Fibroblast of skin of scalp (primary cell): ENCODE measurements at places on chromosomes 2 and 18.

- DNase-seq: peak; percentile 22
Measured at GRCh38 chr2:192194265-192194865, 368 bp downstream of the TMEFF2 start.

DNA sequence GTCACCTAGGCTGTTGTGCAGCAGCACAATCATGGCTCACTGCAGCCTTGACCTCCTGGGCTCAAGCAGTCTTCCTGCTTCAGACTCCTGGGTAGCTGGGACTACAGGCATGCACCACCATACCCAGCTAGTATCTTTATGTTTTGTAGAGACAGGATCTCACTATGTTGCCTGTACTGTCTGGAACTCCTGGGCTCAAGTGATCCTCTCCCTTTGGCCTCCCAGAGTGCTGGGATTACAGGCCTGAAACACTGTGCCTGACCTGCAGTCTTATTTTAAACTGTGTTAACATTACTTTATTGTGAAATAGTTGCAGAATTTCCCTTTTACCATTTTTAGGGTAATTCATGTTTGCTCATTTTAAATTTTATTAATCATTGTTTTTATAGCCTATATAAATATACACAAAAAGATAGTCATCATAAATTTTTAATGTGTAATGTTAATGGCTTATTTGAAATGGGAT is 24.6 kb downstream of the EML4 start:
- DNase-seq: no peak

GRCh38 chr2:37324786-37325624 is at the start of gene PRKD3:
Gene PRKD3, minus strand, starts transcription at chr2:37324833. Its CDS starts 8,309 bp downstream, at chr2:37316524.
- DNase-seq: peak; percentile 81

DNA sequence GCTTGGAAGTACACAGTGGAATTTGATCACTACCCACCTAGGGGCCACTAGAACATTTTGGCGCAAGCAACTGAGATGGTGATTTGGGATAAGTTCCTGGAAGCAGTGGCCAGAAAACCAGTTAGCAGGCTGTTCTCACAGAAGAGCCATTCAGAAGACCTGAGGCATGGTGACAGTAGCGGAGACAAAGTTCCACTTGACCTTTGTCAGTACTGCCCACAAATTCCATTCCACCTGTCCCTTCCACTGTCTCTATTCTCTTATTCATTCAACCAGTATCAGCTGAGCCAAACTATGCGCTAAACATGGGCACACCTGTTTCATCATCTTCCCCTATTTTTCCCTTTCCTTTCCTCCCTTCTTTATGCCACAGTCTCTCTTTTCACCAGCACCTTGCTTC is 59.2 kb upstream of the PPP1CB start:
- DNase-seq: no peak

DNA sequence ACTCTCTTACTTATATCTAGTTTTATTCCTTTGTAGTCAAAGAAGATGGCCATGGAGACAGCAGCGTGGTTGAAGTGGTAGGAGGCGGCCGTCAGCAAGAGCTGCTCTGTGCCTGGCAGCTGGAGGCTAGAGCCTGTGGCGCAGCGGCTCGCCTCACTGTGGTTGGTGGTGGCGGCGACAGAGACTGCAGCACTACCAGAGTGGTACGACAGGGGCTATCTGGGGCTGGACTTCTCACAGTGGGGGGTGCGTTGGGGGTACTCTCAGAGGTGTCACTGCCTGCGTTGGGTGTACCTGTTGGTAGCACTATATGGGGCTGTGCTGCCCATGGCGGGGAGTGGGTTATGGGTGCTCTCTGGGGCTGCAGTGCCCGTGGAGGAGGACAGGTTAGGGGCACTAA is 8.5 kb upstream of the ANKRD62 start:
- no peak for DNase-seq

GRCh38 chr2:50606860-50607259 is 425.1 kb downstream of the NRXN1 start:
- no peak for DNase-seq

- DNase-seq: peak; percentile 47
Measured at GRCh38 chr2:120552800-120553481, 182.7 kb upstream of the GLI2 start.

GRCh38 chr2:176174382-176174823 is 14.1 kb upstream of the HOXD1 start:
- no peak for DNase-seq

DNA sequence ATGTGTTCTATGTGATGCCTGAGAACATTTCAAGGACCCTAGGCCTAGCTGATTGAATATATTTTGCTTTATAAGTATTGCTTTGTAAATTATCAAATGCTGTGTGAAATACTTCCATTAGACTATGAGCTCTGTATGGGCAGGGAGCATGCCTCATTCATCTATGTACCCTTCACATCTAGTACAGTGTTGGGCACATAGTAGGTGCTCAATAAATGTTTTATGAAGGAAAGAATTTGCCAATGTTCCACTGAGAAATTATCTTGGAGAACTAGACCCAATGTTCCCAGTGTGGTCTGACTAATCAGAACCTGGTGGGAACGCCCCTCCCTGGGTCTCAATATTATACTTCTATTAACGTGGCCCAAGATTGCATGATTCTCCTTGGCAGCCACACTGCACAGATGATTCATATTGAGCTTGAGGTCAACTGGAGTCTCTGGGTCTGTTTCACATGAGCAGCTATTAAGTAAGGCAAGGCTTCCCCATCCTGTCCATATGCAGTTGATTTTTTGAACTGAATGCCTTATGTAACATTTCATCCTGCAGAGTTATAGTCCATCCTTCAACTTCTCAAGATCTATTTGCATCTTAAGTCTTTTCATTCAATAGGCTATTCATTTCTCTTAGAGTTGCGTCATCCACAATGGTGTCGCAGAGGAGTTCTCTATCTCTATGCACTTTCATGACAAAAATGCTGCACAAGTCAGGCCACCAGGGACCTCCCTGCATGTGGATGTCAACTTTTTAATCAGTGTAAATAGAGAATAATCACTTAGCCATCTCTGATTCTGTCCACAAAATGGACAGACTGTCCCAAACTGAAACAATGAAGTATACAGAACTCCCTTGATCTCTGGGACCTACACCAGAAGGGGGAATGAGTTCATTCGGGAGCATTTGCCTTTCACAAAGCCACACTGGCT is 257.6 kb downstream of the CYP26B1 start:
- peak; percentile 91 for DNase-seq

DNA sequence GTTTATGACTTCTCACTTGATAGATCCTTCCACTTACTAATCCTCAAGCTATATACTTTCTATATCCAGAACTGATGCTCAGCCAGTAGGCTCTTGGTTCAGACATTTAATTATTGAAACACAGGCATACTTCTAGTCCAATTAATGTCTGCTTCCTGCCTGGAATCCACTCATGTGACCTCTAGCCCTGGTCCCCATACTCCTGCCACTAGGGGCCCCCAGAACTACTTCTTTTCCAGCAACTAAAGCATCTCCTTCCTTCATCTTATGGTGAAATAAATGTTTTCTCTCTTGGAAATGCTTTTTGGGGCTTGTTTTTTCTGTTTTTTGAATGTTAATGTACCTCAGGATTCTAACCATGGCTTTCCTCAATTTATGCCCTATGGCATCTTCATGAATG is 527.6 kb downstream of the SATB2 start:
- DNase-seq: peak; percentile 8

- no peak for DNase-seq
Measured at GRCh38 chr18:58336605-58337004, 292.3 kb downstream of the ALPK2 start.

GRCh38 chr18:3283908-3284307 is 22.0 kb downstream of the MYL12B start:
- DNase-seq: no peak

DNA sequence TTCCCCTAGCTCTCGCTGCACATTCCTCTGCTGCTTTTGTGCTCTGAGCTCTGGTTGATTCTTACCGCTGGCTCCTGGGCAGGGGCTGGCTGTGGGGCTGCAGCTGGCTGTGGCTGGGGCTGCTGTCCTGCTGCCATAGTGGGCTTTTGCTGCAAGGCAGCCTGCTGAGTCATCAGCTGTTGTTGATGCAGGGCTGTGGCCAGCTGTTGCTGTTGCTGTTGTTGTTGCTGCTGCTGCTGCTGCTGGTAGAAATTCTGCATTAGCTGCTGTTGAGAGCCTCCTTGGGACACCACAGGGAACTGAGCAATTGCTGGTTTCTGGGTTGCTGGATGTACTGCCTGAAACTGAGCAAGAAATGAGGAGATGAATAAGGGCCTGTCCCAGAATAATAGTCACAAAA is 77.2 kb upstream of the NFU1 start:
- DNase-seq: peak; percentile 80

DNA sequence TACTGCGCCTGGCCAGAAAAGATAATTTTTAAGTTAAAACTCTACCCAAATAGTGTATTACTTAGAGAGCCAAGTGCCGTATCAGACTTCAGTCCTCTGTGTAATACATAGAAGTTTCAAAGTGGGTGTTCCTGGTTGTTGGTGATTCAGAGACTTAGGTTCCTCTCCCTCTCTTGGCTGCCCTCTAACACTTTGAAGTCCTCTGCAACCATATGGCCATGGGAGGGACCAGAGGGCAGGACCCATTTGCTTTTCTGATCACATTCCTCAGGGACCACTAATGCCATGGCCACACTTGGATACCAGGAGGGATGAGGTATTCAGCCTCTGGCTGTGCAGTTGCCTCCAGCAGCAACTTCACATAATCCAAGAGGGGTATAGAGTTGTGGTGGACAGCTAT is 131.5 kb downstream of the CAPN13 start:
- DNase-seq: no peak

DNA sequence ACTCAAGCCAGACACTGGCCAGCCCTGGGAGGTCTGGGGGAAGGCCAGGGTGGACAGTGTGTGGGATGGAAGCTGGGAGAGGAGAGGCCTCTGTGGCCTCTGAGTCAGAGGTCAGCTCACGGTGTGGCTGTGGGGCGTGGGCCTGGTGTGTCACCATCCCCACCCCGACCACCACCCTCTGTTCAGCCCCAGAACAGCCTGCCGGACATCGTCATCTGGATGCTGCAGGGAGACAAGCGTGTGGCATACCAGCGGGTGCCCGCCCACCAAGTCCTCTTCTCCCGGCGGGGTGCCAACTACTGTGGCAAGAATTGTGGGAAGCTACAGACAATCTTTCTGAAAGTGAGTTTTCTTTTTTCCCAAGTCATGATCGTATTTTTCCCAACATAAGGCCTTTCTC is 110.5 kb downstream of the DYSF start:
- peak; percentile 17 for DNase-seq

GRCh38 chr2:65881592-65881991 is 449.2 kb upstream of the SPRED2 start:
- DNase-seq: no peak

- DNase-seq: peak; percentile 96
Measured at GRCh38 chr18:42038936-42039335, 83.9 kb downstream of the PIK3C3 start.

- DNase-seq: no peak
Measured at GRCh38 chr2:24725956-24726355, 67.2 kb downstream of the PTRHD1 start.

GRCh38 chr2:64223055-64223454 is 78.8 kb upstream of the PELI1 start:
- DNase-seq: no peak

GRCh38 chr18:78619854-78620253 is 359.8 kb upstream of the SALL3 start:
- DNase-seq: no peak

DNA sequence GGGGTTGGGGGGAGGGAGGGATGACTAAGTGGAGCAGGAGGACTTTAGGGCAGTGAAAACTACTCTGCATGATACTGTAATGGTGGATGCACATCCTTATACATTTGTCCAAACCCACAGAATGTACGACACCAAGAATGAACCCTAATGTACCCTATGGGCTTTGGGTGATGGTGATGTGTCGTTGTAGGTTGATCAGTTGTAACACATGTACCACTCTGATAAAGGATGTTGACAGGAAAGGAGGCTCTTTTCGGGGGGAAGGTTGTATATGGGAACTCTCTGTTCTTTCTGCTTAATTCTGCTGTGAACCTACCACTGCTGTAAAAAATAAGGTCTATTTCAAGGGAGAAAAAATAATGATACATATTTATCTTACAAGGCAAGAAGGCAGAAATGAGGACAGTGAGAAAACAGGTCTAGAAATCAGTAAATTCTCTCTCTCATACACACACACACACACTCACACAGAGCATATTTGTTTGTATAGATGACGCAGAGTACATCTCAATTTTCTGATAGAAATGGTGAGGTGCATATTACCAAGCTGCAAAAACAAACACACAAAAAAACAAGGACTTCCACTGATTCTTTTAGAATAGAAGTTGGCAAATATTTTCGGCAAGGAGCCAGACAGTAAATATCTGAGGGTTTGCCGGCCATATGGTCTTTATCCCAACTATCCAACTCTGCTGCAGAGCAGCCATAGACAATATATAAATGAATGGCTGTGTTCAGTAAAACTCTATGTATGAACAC is 20.2 kb downstream of the FAM124B start:
- peak; percentile 7 for DNase-seq

GRCh38 chr2:101706819-101707177 is 9.3 kb downstream of the MAP4K4 start:
- no peak for DNase-seq

- no peak for DNase-seq
Measured at GRCh38 chr18:24831871-24832665, 371.6 kb downstream of the HRH4 start.

DNA sequence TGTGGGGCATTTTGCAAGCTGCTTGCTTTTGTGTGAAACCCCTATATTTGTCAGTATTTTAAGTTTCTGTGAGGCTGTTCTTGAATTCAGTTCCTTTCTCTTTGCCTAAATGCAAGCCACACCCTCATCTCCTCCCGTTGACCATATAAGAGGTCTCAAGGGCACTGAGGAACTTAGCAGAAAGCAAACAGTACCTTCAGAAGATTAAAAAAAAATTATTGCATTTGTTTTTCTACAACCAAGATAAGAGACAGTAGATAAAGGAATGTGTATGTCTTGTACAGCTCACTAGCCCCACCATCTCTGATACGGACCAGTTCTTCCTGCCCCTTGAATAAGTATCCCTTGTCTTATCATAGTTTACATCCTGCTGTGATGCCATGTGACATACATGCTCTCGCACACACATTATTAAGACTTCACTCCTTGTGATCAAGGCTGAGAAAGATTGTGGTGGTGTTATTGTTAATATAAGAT is 64.2 kb downstream of the NPAS2 start:
- no peak for DNase-seq

GRCh38 chr2:54468673-54469072 is 12.5 kb downstream of the SPTBN1 start:
- peak; percentile 91 for DNase-seq

DNA sequence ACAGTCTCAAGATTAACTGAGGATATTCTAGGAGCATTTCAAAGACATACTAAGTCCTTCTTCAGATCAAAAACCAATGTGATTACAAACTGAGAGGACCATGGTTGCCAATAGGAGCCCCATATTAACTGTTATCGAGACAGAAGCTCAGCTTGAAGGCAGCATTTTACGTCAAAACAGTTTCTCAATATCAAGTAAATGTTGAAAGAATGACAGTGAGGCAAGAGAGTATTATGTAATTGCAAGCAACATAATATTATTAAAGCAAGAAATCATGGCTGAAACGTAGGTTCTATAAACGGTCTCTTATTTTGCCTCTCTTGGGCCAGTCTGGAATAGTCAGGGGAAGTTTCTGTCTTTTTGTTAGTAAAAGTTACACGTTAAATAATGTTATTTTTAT is 22.9 kb downstream of the RIT2 start:
- DNase-seq: no peak
